ENCODE measurements at places on chromosomes 12 and 14.

- no peak for DNase-seq
Measured at GRCh38 chr14:74645244-74645643, 33.2 kb upstream of the LTBP2 start.

DNA sequence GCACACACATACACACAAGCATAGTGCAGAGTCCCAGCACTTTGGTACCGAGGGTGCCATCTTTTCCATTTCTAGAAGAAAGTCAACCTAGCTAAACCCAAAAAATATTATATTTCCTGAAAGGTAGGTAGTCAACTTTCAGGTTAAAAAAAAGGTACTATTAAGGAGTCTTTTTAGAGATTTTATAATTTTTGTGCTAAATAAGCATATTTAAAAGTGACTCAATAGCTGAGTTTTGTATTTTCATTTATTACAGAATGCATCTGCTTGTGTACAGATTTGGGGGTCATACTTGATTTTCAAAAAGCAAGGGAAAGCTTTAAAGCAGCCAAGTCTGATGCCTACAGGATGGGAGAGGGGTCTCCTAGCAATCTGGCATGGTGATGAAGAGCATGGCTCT is 34.6 kb downstream of the DCAF5 start:
- no peak for DNase-seq

DNA sequence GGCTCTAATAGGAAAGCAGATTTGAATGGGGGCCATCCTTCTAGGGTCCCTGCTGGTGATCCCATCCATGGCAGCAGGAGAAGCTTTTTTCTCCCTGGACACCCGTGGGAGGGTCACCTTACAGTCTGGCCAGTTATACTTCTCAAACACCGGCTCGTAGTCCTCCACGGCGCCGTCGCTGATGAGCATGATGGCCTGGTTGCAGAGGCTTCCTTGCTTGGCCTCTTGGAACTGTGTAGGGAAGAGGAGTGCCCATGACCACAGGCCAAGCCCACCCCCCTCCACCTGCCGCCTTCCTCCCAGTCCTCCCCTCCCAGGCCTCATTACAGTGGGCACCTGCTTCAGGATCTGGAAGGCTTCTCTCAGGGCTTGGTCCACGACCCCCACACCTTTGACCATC is 33.8 kb downstream of the CACNA2D4 start:
- DNase-seq: no peak

DNA sequence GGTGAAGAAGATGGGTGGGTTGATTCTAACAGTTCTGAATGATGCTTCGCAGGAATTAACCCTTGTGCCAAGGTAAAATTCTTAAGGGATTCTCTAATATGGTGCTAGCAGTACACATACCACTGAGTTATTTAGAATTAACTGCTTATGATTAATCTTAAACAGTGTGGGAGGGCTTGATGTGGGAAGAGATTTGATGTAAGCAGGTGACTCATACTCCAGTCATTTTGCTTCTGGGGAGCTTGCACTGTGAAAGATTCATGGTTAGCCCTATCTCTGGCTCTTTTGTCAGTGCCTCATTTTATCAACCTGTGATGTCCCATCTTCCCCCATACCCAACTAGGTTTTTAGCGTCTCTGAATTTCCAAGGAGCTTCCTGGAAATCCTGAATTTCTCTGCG is 83.8 kb downstream of the NRXN3 start:
- DNase-seq: no peak

GRCh38 chr14:27223906-27224305 is 626.1 kb upstream of the NOVA1 start:
- DNase-seq: no peak

DNA sequence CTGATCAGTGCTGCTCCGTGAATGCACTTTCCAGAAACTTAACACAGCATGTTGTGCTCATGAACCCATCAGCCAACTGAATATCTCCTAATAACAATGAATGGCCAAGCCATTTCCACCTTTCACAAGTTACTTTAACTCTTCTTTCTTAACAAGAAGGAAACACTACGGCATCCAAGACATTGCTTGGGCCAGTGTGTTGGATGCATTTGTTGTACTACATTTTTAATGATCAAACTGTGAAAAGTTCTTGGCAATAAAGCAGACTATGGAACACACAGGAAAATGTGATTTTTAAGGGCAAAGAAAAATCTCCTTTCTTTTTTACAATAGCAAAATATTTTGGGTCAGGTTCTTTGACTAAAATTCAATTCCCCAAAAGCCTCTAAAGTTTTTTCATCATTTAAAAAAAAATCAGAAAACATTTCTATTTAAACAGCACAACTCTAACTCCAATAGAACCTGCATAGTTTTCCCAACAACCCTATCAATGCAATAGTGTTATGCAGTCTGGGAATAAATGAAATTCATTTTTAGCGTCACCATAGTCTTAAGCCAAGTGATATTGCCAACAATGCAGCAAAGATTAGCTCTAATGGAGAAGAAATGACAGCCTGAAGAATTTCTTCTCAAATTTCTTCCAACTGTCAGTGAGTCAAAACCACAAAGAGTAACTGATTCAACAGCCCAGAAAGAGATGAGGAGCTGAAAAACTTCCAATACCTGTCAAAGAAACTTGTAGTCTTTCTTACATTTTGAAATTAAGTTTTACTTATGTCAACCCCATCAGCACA is 50.7 kb upstream of the PTPRR start:
- no peak for DNase-seq

- DNase-seq: no peak
Measured at GRCh38 chr12:113186033-113186365, 478 bp downstream of the RITA1 start.

DNA sequence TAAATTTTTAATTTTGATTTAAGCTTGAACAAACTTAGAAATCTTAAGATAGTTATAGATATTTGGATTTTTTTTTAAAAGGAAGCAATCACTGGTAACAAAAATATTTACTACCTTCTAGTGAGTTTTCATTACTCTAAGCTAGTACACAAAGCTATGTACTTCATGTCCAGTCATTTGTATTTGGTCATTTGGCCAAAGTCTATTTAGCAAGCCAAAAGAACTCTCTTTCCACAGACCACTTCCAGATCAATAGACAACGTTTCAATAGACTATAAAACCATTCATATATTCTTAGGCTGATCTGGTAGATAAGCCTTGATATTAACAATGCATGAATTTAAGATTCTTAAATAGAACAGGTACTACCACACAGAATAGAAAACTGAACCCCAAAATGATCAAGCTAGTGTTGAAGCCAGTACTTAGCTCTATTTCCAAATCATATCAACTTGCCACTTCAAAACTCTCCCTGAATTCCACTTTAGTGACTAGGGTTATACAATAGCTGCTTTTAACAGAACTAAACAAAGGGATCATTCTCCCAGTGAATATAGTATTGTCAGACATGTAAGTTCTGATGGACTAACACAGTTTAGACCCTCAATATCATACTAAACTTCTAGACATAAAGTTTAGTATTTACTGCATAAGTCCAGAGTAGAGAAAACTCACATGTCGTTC is 21.7 kb downstream of the CAPRIN2 start:
- no peak for DNase-seq

DNA sequence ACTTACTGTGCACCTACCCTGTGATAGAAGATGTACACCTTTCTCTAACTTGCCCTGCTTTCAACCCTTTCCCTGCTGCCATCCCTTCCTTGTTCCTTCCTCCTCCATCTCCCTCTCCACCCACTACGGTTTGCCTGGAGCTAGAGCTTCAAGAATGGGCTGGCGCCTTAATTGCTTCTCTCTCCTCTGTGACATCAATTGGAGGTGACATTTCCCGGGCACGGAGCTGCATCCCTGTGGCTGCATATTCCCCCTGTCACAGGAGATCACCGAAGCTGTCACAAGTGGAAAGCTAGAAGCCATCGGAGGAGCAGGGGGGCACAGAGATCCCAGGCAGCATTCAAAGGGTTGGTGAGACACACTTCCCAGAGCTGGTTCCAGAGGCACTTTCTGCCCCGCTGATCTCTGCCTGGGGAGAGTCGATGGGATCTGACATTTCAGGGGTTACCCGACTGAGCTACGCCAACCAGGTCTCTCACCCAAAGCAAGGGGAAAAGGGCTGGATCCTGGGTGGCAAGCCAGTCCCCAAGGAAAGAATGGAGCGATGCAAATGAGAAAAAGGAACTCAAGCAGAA is 604.9 kb downstream of the MED13L start:
- DNase-seq: no peak

- no peak for DNase-seq
Measured at GRCh38 chr14:91324606-91325575, 80.4 kb upstream of the GPR68 start.

- no peak for DNase-seq
Measured at GRCh38 chr12:47024463-47024862, 55.0 kb upstream of the PCED1B start.

DNA sequence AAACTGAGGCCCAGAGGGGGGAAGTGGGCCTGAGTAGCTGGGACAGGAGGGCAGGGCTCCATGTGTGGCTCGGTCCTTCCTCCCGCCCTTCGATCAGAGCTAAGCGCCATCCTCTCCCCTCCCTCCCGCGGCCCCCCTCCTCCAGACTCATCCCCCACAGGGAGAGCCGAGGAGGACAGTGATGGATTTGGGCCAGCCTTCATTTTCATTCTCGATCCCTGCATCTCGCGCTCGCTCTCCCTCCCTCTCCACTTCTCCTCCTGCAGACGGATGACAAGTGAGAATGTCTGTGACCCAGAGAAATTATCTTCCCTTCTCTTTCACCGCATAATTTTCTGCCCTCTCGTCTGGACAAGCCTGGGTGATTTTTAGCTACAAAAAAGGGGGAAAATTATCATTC is 183.3 kb downstream of the RBM19 start:
- DNase-seq: no peak

GRCh38 chr12:93135286-93136239 is 206.5 kb upstream of the EEA1 start:
- DNase-seq: no peak
